ENCODE measurements at places on chromosomes 1 and 21.

- DNase-seq: no peak
Observed at GRCh38 chr1:183932412-183932811, 105.1 kb downstream of the COLGALT2 start.

GRCh38 chr1:98989556-98989907 lies 15.1 kb downstream of the PLPPR5 start:
- DNase-seq: no peak

GRCh38 chr1:25727635-25728286 lies 72.2 kb upstream of the SELENON start:
- DNase-seq: peak; percentile 58

DNA sequence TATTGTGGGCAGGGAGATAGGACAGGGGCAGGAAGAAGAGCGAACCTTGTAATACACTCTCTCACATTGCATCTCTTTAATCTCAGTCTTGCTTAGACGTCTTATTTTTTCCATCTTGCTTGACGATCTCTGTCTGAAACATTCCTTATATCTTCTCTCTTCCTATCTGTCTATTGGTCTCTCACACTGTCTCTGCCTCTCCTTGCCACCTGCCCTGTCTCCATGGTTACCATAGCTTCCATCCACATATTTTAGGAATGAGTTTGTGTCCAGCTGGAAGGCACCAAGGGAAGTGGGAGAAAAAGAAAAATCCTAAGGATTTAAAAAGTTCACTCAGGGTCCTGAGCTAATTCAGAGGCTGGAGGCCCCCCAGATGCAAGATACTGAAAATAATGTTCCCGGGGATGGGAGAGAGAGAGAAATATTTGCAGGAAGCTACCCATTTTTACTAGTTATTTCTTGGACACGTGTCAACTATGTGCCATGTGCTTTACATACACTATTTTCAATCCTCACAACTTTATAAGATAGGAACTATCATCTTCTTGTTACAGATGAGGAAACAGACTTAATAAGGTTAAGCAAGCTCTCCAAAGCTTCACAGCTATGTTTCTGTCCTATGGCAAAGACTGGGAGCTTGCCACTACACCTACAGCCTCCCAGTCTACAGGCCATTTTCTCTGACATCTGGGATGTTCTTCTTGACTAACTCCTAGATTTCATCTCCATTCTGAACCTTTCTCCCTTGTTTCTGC lies 933 bp downstream of the ANKRD34A start:
- no peak for DNase-seq

DNA sequence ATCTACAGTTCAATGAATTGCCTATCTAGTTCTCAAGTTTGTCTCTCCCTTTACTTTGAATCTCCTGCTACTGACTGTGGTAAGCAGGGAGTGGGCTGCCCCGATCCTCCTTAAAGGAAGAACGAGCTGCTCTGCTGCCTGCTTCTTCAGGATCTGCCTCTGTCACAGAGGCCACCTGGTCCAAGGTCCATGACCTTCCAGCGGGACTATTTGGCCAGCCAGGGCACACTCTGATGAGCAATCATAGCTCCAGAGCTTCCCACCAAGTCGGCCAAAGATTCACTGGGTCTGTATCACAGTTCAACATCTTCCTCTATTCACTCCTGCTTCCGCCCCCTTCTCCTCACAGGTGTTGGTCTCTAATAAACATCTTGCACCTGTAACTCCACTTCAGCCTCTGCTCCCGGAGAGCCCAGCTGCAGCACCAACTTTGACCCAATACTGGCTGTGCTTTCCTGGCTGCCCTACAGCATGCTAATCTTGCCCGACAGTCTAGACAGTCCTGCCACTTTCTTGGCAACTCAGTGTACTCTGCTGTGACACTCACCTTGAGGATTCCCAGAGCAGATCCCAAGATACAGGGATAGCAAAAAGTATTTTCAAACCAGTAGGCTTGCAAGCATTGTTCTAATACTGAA lies 16.9 kb upstream of the MAP10 start:
- DNase-seq: no peak

GRCh38 chr1:75668813-75669212 lies 55.7 kb upstream of the ACADM start:
- no peak for DNase-seq

- no peak for DNase-seq
Observed at GRCh38 chr21:46199436-46200373, 15.4 kb upstream of the SPATC1L start.

DNA sequence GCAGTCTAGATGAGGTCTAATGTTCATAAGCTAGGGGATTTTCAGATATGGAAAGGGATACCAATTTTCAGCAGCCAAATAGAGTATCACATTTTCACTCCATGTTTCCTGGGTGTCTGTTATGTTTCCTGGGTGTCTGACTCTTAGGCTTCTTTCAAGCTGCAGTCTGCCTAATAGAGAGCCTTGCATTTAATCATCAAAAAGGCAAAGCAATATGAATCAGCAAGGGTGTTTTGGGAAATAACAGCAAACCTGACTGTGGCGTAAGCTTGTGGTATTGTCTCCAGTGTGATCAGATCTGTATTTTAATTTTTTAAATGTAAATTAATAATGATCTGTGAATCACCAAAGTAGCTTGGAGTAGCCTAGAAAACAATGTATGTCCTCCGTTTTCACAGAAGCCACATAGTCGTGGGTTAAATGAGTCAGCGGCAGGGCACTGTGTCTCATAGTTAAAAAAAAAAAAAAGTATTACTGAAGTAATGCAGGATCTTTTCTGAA lies 10.4 kb downstream of the LGALS8 start:
- DNase-seq: no peak

DNA sequence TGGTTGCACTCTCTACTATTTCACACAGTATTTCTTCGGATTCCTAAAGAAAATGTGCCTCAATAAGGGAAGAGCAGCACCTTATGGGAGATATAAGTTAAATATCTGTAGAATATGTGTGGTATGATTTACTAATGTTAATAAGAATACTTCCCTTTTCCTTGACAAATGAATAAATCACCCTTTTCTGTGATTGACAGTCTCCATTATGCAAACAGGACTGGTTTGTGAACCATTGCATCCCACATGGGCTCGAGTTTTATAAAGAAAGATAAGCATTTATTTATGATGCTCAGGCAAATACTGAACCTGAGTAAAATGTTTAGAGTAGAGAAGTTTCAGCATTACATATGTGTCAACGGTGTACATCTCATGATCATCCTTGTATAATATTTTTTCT lies 587.7 kb upstream of the BRINP3 start:
- no peak for DNase-seq

DNA sequence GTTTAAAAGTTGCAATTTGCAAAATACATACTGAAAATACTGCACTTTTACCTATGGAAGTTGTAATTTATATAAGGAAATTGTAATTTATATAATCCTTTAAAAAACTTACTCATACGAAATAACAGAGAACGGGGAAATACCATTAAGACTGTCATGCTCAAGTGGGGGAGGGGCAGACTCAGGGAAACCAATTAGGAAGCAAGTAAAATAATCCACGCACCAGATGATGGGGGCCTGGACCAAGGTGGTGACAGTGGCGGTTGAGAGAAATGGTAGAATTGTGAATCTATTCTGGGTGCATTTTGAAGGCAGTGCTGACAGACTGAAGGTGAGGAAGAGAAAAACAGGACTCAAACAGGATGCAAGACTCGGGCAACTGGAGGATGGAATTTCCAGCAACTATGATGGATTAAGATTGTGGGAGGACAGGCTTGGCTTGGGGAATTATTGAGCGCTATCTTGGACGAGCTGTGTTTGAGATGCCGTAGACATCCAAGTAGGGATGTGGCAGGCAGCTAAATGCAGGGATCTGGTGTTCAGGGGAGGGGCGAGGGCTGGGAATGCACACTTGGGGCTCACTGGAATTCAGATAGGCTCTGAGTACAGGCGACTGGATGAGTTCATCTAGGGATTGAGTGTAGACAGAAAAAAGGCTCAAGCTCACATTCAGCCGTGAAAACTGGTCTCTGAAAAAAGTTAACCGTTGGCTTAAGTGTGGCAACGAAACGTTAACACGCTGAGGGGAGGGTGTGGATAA lies 977 bp downstream of the LCA5L start:
- peak; percentile 64 for DNase-seq

DNA sequence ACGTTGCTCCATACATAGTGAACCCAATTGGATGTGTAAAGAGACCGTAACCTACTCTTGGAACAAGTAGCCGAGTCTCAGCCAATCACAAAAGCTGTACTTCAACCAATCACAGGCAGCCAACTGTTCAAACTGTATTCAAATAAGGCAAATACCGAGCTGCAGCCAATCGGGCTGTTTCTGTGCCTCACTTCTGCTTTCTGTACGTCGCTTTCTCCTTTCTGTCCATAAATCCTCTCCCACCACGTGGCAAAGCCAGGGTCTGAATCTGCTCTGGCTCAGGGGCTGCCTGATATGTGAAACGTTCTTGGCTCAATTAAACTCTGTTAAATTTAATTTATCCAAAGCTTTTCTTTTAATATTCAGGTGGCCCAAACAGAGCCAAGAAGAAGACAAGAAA lies 210.3 kb downstream of the URB2 start:
- DNase-seq: no peak

GRCh38 chr1:7975212-7975865 lies 13.8 kb downstream of the PARK7 start:
- DNase-seq: peak; percentile 89

GRCh38 chr1:64765826-64766225 lies 21.0 kb downstream of the RAVER2 start:
- no peak for DNase-seq

DNA sequence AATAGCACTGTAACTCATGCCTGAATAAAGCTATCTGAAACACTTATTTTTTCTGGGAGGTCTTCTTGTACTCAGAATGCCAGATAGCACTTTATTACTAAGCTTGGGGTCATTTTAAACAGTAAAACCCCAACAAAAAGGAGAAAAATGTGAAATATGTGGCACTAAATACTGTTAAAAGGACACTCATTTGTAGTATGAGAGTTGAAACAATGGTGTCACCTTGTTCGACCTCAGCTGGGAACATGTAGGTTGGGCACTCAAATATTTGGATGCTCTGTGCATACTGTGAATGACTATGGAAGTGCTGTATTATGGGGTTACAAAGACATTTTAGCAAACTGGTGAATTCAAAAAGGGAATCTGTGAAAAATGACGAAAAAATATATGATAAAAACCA lies 53.9 kb downstream of the SELENOF start:
- no peak for DNase-seq

DNA sequence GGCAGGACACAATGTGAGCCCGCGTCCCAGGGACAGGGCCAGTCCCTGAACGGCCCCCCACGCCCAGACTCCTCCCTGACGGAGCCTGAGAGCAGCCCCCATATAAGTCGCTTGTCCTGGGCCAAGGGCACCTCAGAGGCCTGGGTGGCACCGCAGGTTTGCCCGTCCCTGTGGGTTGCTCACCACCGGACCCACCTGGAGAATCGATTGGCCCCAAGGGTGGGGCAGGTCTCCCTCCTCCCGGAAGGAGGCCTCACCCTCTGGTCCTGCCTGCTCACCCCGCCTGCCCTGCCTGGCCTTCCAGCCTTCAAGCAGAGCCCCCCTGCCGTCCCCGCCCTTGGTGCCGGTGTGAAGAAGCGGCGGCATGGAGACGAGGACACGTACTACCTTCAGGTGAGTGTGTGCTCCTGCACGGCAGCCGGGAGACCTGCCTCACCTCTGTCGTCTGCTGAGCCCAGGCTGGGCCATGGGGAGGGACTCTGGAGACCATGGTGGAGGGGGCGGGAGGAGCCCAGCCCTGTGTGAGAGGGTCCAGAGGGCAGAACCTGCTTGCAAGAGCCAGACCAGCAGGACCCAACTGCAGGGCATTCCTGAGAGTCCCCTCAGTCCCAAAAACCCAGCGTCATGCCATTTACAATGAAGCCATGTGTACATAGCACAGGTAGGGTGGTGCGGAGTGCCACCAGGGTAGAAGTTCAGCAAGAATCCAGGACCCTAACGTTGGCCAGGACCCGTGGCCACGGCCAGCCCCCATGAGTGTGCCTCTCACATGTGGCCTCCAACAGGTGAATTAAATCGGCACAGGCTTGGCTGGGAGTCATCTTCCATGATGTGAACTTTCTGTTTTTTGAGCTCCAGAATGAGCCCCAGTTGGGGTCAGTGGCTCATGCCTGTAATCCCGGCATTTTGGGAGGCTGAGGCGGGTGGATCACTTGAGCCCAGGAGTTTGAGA lies 24.1 kb upstream of the CCDC27 start:
- DNase-seq: no peak

DNA sequence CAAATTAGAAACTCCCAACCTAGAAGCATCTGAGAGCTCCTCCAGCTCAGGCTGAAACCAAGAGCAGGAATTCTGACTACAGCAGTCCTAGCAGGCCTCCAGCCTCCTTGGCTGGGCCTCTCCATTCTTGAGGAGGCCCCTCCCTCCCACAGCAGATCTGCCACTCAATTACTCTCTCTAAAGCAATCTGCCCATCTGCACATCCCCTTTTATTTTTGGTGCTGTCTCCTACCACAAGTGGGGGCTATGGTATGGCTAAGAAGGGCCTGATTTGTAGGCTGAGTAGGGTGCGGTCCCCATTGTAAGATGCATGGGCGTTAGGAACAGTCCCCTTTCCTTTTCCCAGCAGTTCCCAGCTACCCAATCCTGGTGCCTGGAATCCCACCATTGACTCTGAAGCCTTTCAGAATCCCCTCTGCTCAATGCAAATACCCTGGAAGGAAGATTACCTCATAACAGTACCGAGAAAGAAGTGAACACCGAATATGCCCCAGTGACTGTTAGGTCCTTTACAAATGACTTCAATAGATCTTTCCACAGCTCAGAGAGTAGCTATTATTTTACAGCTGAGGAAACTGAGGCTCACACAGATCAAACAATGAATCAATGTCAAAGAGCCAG lies 11.6 kb upstream of the TTC39A start:
- DNase-seq: peak; percentile 34

DNA sequence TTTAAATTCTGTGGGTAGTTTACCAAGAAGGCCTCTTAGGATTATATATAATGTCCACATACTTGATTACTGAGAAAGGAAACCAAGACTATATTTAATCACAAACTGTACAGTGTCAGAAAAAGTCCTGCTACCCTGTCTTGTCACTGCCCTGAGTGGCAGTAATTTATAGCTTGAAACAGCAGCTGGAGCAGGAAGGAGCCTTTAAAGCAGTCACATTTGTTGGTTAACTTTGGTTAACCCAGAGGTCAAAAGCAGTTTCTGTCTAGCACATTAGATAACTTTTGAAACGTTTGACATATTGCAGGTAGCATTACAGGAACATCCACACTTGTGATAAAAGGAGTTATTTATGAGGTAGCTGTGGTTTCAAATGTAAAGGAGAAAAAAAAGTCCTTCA lies 161.7 kb downstream of the ROR1 start:
- DNase-seq: no peak

DNA sequence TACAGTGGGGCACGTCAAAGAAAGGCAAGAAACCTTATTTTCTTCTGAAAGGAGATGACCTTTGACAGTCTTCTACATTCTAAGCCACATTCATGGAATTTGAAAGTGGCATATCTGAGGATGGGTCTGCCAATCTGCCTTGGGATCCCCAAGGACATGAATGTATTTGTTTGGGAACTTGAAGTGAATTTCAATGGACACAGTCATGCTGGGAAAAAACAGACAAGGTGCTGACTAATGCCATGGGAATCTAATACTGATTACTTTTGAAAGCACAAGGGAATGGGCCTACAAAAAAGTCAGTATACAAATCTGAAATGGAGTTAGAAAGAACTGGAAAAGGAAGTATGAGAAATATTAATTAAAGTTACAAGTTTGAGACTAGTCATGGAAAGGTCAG lies 128.8 kb downstream of the KCNJ6 start:
- DNase-seq: no peak

GRCh38 chr1:153946622-153947241 lies at the start of gene DENND4B:
TSS of gene DENND4B (minus strand) at chr1:153946718. CDS start at chr1:153944374, 2,344 bp downstream.
- peak; percentile 92 for DNase-seq

- no peak for DNase-seq
Observed at GRCh38 chr21:14688412-14688811, 142.3 kb upstream of the SAMSN1 start.
